ENCODE measurements at places on chromosomes 3 and 15.

DNA sequence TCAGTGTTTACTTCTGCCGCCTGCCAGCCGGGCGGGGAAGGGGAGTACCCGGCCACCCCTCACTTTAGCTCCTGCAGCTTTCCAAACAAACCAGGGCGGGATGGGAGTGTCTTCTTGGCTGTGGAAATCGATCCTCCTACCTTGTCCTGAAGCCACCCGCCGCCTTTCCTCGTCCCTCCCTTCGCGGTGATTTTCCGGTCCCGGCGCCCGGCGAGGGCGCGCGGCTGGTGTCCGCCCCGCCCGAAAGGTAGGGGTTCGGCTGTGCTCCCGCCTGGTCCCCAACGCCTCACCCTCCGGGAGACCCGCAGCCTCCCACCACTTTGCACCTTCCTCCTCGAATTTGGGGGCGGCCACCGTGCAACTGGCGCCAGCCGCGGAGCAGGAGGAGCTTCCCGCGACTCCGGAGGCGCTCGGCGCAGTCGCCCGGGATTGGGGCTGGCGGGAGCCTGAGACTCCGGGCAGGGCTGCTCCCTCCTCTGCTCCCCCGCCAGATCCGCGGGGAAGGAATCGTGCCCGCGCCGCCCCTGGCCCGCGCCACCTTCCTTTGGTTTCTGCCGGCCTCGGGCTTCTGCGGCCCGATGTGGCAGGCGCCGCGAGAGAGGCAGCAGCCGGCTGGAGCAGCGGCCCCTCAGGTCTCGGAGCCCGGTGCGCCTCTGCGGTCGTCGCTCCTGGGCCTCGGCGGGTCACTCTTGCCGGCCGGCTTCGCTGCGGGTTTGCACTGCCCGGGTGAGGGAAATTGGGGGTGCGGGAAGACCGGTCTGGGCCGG is 30.7 kb upstream of the ST3GAL6 start:
- peak; percentile 39 for DNase-seq

- DNase-seq = no peak
These were observed 514.4 kb upstream of the ZNF385D start for GRCh38 chr3:22265403-22265802.

DNA sequence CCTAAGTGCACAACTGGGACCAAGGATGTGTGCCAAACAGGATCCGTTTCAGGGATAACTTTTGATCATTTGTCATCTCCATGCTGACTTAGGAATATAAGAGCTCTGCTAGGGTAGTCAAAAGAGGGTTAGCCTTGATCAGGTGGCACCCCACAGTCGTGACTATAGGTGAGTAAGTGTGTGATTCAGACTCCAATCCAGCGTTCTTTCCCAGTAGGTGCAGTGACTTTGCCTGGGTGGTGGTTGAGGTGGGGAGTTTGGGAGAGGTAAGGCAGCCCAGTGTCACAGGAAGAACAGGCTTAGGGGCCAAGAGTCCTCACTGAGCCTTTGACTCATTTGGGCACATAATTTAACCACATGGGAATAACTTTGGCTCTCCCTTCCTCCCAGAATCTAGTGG is 51.0 kb downstream of the CHDH start:
- DNase-seq = no peak

DNA sequence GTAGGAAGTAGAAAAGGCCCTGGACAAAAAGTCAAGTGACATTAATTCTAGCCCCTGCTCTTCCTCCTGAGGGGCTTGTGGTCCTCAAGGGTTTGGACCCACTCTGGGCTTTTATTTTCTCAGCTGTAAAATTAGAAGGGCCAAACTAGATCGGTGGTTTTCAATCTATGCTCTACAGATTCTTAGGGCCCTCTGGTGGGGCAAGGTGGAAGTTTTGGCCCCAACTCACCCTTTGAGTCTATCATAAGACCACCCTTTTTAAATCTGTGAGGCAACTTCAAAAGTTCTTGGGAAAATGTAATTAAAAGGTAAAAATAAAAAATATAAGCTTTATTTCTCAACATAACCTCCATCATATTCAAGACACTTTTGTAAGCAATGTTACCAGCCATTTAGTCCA is 25.6 kb upstream of the CFAP161 start:
- no peak for DNase-seq

DNA sequence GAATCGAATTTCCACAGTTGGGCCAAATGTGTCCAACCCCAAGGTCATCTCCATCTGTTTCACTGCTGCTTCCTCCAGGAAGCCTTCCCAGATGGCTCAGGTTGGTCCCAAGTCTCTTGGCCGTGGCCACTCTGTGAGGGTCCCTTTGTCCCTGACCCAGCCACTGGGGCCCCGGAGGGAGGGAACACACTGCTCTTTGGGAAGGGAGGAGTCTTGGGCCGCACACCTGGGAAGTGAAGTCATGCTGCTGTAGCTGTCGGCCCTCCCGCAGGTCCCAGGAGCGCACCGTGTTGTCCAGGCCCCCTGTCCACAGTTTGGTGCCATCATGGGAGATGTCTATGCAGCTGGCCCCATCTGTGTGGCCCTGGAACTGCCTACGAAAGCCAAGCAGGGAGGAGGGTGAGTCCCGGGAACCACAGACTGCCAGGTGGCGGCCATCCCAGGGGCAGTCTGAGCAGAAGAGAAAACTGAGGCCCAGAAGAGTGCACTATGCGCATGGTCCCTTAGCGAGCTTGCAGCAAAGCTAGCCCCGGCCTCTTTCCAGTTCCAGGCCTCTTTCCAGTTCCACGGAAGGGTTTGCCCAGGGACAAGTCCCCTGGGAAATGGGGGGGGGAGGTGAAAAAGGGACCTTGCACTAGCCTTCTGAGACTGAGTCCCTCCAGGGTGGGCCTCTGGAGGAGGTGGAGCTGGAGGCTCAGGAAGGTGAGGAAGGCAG is 44.6 kb downstream of the TLE3 start:
- DNase-seq = no peak

DNA sequence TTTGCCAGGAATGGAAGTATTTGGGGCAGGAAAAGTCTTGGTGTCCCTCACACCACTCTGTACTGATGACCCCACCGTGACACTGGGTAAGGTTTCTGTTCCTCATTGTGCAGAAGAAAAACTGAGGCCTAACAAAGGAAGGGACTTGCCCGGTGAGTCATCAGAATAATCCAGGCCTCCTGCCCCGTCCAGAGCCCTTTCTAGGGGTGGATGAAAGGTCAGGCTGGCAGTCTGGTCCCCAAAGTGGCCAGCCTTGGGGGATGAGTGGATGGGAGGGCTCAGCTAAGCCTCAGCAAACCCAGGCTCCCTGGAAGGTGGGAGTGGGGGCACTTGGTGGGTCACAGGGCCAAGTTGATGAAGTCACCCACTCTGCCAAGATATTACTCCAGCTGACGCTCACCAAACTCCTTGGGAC is 2.3 kb upstream of the DNAH1 start:
- DNase-seq = peak; percentile 76

DNA sequence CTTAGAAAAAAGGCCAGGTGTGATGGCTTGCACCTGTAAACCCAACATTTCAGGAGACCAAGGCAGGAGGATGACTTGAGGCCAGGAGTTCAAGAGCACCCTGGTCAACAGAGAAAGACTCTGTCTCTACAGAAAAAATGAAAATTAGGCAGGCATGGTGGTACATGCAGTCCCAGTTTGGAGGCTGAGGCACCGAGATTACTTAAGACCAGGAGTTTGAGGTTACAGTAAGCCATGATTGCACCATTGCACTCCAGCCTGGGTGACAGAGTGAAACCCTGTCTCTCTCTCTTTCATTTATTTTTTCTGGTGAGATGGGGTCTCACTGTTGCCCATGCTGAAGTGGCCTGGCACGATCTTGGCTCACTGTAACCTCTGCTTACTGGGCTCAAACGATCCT is 24.7 kb downstream of the IP6K1 start:
- DNase-seq = peak; percentile 41

- peak; percentile 23 for DNase-seq
These were observed 46.3 kb downstream of the DGKG start for GRCh38 chr3:186315581-186316354.

DNA sequence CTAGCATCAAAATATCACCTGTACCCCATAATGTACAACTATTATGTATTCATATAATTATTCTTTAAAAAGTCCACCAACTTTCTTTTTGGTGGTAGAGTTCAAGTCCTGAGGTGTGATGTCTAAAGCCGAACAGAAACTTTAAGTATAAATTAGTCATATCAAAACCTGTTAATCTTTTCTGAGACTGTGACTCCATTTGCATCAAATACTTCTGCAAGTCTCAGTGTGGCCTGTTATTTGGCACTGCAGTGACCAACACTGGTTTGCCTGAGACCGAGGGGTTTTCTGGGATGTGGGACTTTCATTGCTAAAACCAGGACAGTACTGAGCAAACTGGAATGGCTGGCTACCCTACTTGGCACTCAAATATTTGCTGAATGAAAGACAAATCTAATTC is 7.3 kb downstream of the NGLY1 start:
- DNase-seq = no peak

GRCh38 chr3:114206342-114206741 is 27.5 kb upstream of the DRD3 start:
- no peak for DNase-seq

- peak; percentile 88 for DNase-seq
These were observed 60.4 kb upstream of the LMOD3 start for GRCh38 chr3:69182588-69183316.

- no peak for DNase-seq
These were observed 42.8 kb downstream of the ALDH1L1 start for GRCh38 chr3:126137490-126138130.

DNA sequence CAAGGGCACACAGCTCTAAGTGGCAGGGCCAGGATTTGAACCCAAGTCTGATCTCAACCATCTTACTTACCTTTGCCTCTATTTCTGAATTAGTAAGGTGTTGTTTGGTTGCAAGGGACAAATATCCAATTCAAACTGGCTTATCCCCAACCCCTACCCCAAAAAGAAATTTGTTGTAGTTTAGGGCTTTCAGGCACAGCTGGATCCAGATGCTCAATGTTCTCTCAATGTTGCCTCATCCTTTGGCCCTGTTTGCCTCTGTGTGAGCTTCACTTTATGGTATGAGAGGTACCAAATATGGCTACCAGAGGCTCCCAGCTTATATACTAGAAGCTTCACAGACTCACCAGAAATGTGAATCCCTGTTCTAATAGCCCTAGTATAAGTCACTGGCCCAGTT is 499.9 kb downstream of the SHQ1 start:
- DNase-seq = no peak

GRCh38 chr15:89299896-89300295 is 34.7 kb downstream of the POLG start:
- peak; percentile 59 for DNase-seq

DNA sequence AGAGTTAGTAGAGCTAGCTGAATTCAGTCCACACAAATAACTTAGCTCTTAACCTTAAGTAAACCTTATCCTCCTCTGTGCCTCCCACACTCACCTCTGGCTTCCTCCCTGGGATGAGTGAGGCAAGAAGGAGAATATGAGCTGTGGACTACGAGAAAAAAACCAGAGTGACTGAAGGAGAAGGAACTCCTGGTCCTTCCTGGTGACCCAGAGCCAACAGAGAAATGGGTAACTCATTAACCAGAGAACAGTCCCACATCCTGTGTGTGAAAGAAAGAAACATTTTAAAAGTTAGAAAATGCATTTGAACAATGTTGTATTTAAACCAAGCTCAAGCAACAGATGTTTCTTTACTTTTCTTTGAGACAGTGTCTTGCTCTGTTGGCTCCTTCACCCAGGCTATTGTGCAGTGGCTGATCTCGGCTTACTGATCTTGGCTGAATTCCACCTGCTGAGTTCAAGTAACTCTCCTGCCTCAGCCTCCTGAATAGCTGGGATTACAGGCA is 27.5 kb upstream of the FAM81A start:
- DNase-seq = peak; percentile 42

DNA sequence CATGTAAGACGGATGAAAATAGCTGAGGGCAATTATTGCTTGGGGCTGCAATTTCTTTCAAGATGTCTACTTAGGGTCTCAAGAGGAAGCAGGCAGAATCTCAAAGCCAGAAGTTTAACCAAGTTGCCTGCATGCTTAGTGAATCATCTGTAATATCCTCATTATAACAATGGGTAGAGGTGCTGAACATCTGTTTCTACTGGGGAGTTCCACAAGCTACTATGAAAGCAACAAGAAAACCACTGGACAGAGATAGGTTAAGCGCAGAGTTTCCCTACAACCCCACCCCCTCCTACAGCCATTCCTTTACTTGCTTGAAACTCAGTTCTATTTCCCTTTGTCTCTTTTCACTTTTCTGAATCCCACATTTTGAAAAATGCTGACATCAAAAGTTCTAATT is 759.4 kb upstream of the GBE1 start:
- no peak for DNase-seq

DNA sequence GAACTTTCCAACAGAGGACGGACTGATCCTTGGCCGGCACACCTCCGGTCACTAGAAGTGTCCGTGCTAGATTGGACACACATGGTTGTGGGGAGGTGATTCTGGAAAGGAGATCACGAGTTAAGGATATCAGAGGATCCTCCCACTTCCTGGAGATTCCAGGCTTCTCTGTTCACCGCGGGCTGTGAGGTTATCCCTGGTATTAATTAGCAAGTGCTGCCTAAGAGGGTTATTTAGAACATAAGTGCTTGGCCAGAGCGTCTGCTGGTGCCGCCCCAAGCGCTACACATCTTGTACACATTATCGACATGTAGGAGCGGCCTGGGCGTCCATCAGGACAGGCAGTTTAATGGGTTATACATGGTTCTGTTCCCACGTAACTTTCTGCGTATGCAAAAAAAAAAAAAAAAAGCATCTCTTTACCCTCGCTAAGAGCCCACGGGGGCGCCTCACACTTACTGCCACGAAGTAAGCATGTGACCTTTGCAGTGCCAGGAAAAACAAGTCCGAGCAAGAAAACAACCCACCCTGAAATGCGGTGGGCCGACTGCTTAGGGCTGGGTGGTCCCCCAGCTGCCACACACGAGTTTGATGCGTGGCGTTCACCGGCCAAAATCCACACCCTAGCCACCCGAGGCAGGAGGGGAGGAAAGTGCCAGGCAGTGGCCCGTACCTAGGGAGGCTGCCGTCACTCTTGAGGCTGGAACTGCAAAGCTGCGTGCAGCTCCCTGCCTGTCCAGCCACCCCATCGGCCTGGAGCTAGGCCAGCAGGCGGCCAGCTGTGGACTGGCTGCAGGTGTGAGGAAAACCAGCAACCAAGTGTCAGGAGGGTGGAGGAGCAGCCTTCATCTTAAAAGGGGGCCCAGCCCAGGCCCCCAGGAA is 78.0 kb downstream of the CPN2 start:
- DNase-seq = no peak

DNA sequence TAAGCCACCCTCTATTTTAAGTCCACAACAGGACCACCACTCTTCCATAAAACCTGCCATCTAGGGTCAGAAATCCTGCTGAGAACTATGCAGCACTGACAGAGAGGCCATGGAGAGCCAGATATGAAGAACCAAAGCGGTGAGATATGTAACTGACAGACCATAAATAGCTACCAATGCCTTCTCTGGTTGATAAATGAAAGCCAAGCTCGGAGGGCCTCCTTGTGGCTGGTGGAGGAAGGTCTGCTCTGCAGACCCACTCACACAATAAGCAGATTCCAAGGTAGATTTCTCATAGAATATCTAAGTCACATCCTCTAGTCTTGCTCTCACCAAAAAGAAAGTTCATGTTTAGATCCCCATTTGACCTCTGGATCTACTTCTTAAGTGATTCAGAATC is 38.9 kb downstream of the RYK start:
- DNase-seq = peak; percentile 74

GRCh38 chr3:16448639-16449070 is 64.8 kb downstream of the RFTN1 start:
- DNase-seq = peak; percentile 99

GRCh38 chr15:71678191-71678590 is 132.2 kb upstream of the NR2E3 start:
- DNase-seq = peak; percentile 37

- no peak for DNase-seq
These were observed 57.2 kb downstream of the ITGB5 start for GRCh38 chr3:124829819-124830554.

- no peak for DNase-seq
These were observed 83.9 kb downstream of the IL20RB start for GRCh38 chr3:137041686-137042085.

GRCh38 chr15:48641416-48641815 is 4.1 kb downstream of the FBN1 start:
- peak; percentile 60 for DNase-seq

All from iris pigment epithelial cell (primary cell).